ENCODE measurements at places on chromosomes 2 and 18. TPM values are rescaled to one million over a fixed set of nuclear protein-coding genes. Genes with fewer than 3 reads are reported as not detected.
A peak's percentile ranks its signal among the peaks of the same experiment; 100 is the strongest.

DNA sequence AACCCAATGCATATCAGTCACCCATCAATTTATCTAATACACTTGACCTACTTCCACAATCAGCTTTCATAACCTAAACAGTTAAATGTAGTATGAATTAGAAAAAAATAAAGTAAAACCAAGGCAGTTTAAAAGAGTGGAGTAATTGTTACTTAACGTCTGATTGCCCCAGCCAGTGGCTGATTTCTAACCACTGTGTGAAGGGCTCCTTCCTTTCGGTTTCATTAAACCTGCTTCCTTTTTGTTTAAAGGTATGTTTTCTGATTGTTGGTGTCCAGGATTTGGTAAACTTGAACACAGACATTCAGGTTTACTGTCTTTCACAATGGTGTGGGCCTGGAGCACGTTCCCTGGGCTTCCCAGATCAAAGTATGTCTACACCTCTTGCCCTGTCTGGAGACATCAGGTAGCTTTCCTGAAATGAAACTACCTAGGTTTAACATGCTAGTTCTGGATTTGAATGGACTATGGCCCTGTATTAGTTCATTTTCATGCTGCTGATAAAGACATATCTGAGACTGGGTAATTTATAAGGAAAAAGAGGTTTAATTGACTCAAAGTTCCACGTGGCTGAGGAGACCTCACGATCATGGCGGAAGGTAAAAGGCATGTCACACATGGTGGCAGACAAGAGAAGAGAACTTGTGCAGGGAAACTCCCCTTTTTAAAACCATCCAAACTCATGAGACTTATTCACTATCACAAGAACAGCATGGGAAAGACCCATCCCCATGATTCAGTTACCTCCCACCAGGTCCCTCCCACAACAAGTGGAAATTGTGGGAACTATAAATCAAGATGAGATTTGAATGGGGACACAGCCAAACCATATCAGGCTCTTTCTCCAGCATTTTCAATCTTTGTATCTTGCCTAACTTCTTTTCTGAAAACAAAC is 605.2 kb upstream of the ID2 start:
- no peak for DNase-seq
- H3K27ac ChIP-seq, result no peak overlapping the region
- H3K27me3 ChIP-seq, result no peaks in the 10 kb centered on the region
- H3K36me3 ChIP-seq, result no peaks in the 10 kb centered on the region

The UBXN2A gene
- 12.8 TPM for total RNA-seq

The ME2 gene
- total RNA-seq, result 45.6 TPM

- no peak overlapping the region for H3K4me3 ChIP-seq
- DNase-seq, result peak; percentile 37
- H3K4me1 ChIP-seq, result no peaks in the 10 kb centered on the region
- H3K27me3 ChIP-seq, result no peaks in the 10 kb centered on the region
Observed at GRCh38 chr2:45494275-45494977, 116.6 kb downstream of the SRBD1 start.

DNA sequence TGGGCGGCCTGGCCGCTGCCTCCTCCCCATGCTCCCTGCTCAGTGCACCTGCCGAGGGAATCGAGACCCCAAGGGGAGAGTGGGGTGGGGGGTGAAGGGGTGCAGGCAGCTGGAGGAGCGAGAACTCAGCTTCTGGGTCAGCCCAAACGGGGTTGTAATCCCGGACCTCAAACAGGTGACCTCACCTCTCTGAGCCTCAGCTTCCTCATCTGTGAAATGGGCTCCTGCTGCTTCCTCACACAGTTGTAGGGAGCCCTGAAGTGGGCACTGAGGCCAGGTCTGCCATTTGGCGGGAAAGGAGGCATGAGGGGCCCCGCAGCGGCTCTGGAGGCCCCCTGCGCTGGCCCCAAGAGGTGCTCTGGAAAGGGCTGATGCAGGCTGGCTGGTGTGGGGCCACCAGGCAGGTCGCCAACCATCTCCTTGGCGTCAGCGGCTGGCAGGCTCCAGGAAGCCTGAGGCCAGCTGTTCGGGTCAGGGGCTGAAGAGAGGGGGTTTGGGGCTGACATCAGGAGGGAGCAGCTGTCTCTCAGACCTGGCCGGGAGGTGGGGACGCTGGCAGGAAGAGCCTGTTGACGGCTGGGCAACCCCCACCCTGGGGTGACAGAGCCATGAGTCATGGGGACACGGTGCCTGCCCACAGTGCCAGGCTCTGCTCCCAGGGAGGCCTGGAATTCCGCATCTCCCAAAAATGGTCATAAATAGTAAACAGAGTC is 4.9 kb downstream of the KLHL30 start:
- H3K27ac ChIP-seq, result no peak overlapping the region
- H3K4me3 ChIP-seq, result no peak overlapping the region
- H3K36me3 ChIP-seq, result peaks cover 10% of the 10 kb centered on the region
- peak; percentile 89 for DNase-seq
- no peaks in the 10 kb centered on the region for H3K27me3 ChIP-seq
- peaks cover 28% of the 10 kb centered on the region for H3K4me1 ChIP-seq

- peaks cover 94% of the 10 kb centered on the region for H3K27me3 ChIP-seq
- no peak for DNase-seq
- H3K4me3 ChIP-seq, result no peak overlapping the region
Observed at GRCh38 chr2:71700658-71701397, 247.5 kb downstream of the DYSF start.

DNA sequence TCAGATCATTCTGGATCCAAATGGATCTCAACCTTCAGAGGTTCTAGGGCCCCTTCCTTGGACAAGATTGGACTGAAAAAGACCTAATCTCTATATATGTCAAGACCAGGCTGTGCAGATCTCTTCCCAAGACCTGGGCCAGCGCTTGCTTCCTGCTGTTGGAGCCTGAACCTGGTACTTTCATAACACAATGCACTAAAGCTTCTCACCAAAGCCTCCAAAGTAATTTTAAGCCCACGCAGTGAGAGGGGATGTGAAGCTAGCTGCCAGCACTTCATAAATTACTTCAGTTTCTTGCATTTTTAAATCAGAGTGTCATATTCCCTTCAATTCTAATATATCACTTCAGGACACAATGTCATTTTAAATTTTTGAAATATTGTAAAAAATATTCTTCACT is 50.7 kb downstream of the LRRC30 start:
- H3K27me3 ChIP-seq, result peaks cover 31% of the 10 kb centered on the region
- H3K27ac ChIP-seq, result no peak overlapping the region
- no peak for DNase-seq
- H3K4me3 ChIP-seq, result no peak overlapping the region
- no peaks in the 10 kb centered on the region for H3K36me3 ChIP-seq

- no peaks in the 10 kb centered on the region for H3K4me1 ChIP-seq
- peaks cover 37% of the 10 kb centered on the region for H3K27me3 ChIP-seq
- DNase-seq, result no peak
Observed at GRCh38 chr2:85853499-85854165, 35.2 kb downstream of the ST3GAL5 start.

DNA sequence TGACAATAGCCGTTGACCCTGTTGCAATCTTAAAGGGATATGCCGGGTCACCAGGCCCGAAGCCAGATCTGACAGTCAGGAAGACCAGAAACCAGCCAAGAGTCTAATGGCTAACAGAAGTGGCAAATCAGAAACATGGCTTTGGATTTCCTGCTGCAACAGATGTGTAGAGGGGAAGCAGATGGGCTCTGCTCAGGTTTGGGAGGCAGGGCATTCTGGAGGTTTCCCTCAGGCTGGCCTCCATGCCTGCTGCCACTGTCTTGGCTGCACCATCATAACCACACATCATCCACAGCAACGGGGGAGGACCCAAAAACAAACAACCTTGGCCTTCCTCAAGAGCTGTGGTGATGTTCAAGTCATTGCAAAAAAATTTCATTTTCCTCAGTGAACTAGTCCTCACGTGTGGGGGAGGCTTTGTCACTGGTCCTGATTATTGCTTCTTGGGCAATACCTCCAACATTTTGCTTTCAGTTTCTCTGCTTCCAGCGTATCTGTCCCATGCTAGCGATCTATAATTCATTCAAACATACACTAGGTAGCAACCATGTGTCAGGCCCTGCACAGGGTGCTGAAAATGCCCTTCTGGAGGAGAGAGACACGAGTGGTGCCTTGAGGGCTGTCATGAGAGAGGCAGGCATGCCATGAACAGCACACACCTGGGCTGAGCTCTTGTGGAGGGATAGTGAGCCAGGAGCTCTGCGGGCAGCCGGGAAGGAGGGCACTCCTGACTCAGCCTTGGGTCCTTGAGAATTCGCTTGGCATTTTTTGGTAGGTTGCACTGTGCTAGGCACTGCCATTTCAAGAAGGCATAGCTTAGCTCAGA is 48.2 kb upstream of the LGALSL start:
- DNase-seq, result no peak
- peaks cover 33% of the 10 kb centered on the region for H3K4me1 ChIP-seq
- H3K27ac ChIP-seq, result no peak overlapping the region
- peaks cover 8% of the 10 kb centered on the region for H3K36me3 ChIP-seq
- peak overlapping the region; percentile 8 for H3K4me3 ChIP-seq

DNA sequence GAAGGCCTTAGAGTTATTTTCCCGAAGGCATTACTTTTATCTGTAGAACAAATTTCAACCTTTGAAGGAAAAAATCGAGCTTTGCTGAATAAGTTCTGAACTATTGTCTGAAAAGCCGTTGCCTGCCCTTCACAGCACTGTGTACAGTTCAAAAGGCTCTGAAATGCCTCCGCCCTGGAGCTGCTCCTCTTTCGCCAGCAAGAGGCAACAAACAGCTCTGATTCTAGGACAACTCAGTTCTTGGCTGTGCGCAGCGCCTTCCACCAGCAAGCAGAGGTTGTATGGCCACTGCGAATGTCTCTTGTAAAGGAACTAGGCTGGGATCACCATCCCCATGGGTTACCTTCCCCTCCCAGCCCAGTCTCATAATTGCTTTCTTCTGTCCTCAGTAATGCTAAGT is 308.5 kb downstream of the GBX2 start:
- H3K27ac ChIP-seq, result no peak overlapping the region
- no peak overlapping the region for H3K4me3 ChIP-seq
- no peaks in the 10 kb centered on the region for H3K27me3 ChIP-seq

GRCh38 chr2:146661473-146662096 is 1183.2 kb upstream of the ACVR2A start:
- H3K4me3 ChIP-seq, result no peak overlapping the region
- H3K27ac ChIP-seq, result no peak overlapping the region
- DNase-seq, result no peak
- no peaks in the 10 kb centered on the region for H3K27me3 ChIP-seq
- peaks cover 27% of the 10 kb centered on the region for H3K4me1 ChIP-seq

The CAPN10 gene
- 52.6 TPM for total RNA-seq

- H3K4me1 ChIP-seq, result no peaks in the 10 kb centered on the region
- no peaks in the 10 kb centered on the region for H3K27me3 ChIP-seq
- DNase-seq, result no peak
Observed at GRCh38 chr2:207561386-207562080, 31.8 kb downstream of the CREB1 start.

Data from Calu3 (cell line).